Mucosa of descending colon (tissue), 3 donors: ENCODE measurements at places on chromosomes 1 and 21. TPM values are rescaled to one million over a fixed set of nuclear protein-coding genes. Genes with fewer than 3 reads are reported as not detected.

The TMEM269 gene
- total RNA-seq = not detected

DNA sequence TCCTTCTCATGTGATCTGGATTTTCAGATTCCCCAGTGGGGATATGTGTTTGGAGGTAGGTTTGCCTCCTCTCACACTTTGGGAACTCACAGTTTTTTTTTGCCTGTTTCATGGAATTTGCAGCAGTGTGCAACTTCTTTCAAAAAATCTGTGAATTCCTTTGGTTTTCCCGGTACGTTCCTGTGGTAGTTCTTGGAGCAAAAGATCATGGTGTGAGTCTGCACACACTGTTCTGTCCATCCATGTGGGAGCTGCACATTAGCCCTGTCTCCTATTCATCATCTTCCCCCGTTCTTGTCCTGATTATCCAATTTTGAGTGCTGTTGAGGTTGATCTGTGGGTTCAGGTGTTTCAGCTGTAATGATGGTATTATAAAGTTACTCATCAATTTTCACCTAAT is 30.3 kb upstream of the TACSTD2 start:
- no peak for DNase-seq

DNA sequence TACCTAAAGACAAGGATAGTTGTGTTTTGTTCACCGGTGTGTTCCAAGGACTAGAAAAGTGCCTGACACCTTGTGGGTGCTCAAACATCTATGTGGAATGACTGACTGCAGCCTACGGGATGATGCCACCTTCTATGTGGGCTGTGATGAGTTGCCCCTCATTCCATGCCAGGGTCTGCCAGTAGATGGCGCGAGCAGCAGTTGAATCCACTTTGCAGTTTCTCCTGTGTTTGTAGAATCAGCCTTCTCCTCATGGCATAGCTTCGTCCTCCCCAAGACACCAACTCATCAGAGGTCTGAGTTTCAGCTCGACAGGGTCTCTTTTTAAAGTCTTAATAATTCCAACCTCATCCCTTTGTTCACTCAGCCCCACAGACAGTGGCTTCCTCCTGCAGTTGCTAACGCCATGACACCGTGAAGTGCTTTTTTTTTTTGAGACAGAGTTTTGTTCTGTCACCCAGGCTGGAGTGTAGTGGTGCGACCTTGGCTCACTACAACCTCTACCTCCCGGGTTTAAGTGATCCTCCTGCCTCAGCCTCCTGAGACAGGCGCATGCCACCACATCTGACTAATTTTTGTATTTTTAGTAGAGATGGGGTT is 133.7 kb downstream of the CAPN8 start:
- peak; percentile 87 for DNase-seq

DNA sequence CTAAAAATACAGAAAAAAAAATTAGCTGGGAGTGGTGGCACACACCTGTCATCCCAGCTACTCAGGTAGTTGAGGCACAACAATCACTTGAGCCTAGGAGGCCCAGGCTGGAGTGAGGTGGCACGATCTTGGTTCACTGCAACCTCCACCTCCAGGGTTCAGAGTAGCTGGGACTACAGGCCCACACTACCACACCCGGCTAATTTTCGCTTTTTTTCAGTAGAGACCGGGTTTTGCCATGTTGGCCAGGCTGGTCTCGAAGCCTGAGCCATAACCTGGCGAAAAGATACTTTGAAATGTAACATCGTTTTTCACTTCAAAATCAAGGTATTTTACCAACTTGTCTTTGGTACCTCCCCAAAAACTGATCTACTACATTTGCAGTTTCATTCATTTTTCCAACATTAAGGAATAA is 6.1 kb downstream of the GAS5 start:
- DNase-seq = no peak

The PHC2 gene
- 60.5 TPM for total RNA-seq

- DNase-seq = no peak
These were observed 897 bp downstream of the CYYR1 start for GRCh38 chr21:26572076-26572701.

DNA sequence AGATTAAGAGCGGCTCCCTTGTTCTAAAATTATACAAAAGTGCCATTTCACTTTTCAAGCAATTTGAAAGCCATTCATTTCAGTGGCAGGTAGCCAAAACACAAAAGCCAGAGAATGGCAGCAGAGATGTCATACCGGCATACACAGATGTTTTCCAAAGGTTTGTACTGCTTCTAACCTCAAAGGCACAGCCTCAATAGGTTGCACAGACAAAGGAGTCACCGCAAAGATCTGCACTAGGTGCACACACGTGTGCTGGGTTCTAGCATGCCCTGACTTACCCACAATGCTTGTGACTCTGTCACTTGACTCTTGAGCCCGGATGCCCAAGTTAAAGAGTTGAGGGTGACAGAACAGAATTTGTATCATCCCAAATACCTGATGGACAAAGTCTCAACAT is 448.9 kb upstream of the ADGRL2 start:
- DNase-seq = no peak
